Activated CD4-positive, alpha-beta memory T cell treated with anti-CD3 and anti-CD28 coated beads, Interleukin-2, amount 10 ng/mL, durations not matched to agents 7 days and 5 days (primary cell): ENCODE measurements at places on chromosomes 6 and 20.

- no peak overlapping the region for H3K4me3 ChIP-seq
- H3K27me3 ChIP-seq: peaks cover 19% of the 10 kb centered on the region
- DNase-seq: no peak
These were observed 192.5 kb upstream of the MAN1A1 start for GRCh38 chr6:119542037-119542436.

GRCh38 chr6:4192173-4192572, 56.8 kb upstream of the ECI2 start:
- no peaks in the 10 kb centered on the region for H3K27me3 ChIP-seq
- DNase-seq: no peak
- H3K36me3 ChIP-seq: no peaks in the 10 kb centered on the region
- no peak overlapping the region for H3K27ac ChIP-seq
- H3K4me3 ChIP-seq: no peak overlapping the region
- H3K4me1 ChIP-seq: no peaks in the 10 kb centered on the region

- no peaks in the 10 kb centered on the region for H3K36me3 ChIP-seq
- H3K27ac ChIP-seq: no peak overlapping the region
- no peak overlapping the region for H3K4me3 ChIP-seq
- peaks cover 24% of the 10 kb centered on the region for H3K27me3 ChIP-seq
- DNase-seq: no peak
These were observed 42.3 kb downstream of the MYLK4 start for GRCh38 chr6:2708456-2708855.

GRCh38 chr6:28142446-28142845, 763 bp downstream of the ZKSCAN8 start:
- peak overlapping the region; percentile 89 for H3K4me3 ChIP-seq
- H3K4me1 ChIP-seq: peaks cover 60% of the 10 kb centered on the region
- H3K27me3 ChIP-seq: no peaks in the 10 kb centered on the region
- no peak for DNase-seq
- H3K27ac ChIP-seq: peak overlapping the region; percentile 77

- H3K27ac ChIP-seq: no peak overlapping the region
- no peak overlapping the region for H3K4me3 ChIP-seq
- peaks cover 12% of the 10 kb centered on the region for H3K36me3 ChIP-seq
- no peak for DNase-seq
- peaks cover 56% of the 10 kb centered on the region for H3K4me1 ChIP-seq
These were observed 4.9 kb downstream of the OLIG3 start for GRCh38 chr6:137489046-137490005.

DNA sequence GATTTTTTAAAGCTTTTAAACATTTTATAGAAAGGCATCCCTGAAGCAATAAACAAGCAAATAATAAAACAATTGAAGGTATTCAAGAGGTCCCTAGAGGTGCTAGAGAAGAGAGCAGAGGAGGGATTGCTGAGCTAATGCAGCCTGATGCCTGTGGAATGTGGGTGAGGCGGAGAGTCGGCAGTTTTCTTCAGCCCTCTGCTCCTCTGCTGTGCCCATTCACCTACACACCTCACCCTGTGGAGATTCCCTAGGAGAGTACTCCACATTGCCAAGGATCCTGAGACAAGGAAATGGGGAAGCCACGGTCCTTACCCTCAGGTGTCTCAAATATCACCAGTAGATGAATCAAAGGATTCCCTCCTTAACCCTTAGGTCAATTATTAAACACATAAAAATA, 199.8 kb upstream of the POU3F2 start:
- no peak for DNase-seq
- no peak overlapping the region for H3K27ac ChIP-seq
- no peaks in the 10 kb centered on the region for H3K4me1 ChIP-seq
- H3K27me3 ChIP-seq: no peaks in the 10 kb centered on the region

DNA sequence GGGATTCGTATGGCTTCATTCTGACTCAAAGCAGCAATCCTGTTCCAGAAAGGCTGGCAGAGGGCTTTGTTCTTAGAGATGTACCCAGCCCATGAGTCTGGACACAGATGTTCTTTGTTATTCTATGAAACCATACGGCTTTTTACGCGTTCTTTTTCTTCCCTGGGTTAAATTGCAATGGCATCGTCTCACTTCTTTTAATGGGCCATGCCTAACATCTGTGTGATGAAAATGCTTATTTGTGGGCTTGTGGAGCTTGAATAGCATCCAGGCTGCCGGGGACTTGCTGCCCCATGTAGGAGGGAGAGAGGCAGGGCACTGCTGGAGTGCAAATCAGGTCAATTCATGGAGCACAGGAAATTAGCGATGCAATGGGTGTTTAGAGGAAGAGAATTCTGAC, 19.4 kb downstream of the FAM50B start:
- no peaks in the 10 kb centered on the region for H3K27me3 ChIP-seq
- H3K27ac ChIP-seq: peak overlapping the region; percentile 78
- H3K36me3 ChIP-seq: peaks cover 2% of the 10 kb centered on the region
